ENCODE measurements at places on chromosomes 2 and 18.

GRCh38 chr2:159968279-159968900, 94.0 kb downstream of the PLA2R1 start:
- DNase-seq: peak; percentile 62

DNA sequence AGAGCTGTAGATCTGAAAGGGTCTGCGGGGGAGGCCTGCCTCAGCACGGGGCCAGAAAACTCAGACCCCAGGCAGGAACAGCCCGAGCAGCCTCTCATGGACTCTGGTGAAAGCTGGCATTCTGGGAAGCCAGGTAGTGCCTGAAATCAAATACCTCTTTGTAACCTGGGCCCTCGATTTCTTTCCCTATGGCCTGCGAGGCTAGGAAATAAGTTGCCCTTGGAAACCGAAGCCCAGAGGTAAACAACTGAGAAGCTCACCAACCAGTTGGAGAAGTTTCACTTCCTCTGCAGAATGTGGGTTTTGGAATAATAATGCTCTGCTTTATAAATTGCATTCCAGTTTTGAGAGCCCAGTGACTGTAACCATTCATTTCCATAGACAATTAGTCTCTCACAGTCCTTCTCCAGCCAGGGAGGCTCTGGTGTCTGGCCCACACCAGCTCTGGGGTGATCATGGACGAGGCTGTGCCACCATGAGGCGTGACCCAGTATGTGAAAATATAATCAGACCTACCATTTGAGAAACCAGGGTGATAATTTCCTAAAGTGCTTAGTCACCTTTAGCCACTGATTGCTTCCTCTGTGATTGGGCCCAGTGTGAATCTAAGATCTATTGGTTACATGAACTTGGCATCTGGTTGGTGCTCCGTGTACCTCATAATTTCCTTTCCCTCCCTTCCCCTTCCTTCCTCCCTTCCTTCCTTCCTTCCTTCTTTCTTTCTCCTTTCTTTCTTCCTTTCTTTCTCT, 133.1 kb upstream of the PELI1 start:
- no peak for DNase-seq

DNA sequence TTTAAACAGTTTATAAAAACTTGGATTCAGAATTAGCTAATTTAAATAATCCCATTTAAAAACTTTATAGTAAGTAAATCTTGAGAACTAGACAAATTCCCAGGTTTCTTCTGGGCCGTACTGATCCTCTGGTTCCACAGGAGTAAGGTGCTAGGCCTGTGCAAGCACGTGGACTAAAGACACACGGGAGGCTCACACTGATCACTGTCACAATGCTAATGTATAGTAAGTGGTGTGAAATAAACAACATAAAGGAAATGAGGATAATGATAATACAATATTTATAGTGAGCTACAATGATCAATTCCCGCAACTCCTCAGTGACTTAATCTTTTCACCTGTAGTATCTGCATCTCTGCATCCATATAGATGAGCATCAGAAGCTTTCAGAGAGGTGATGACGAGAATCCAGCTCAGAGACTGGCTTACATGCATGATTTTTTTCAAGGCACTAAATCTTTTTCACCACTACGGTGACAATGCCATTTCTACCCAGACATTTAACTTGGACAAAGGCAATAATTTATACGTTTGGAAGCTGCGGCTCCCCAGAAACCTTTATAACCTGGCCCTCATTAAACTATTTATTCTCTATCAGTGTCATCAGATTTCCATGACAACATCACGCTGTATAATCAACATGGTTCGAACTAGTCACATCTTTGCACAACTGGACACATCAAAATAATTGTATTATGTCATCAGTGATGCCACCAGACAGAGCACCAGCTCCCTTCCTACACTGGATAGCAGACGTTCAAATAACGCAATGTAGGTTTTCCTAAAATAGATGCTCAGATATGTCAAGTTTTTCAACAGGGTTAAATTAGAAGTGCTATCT, 196.2 kb downstream of the ZNF385B start:
- no peak for DNase-seq

DNA sequence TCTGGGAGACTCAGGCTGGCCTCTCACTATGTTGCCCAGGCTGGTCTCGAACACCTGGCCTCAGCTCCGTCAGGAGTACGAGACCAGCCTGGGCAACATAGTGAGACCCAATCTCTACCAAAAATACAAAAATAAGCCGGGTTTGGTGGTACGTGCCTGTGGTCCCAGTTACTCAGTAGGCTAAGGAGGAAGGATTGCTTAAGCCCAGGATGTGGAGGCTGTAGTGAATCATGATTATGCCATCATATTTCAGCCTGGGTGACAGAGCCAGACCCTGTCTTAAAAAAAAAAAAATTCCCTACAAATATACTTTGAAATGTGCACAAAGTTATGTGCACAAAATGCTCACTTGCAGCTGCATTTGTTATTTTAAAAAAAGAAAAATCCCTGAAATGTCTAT, 26.3 kb upstream of the AGAP1 start:
- no peak for DNase-seq

DNA sequence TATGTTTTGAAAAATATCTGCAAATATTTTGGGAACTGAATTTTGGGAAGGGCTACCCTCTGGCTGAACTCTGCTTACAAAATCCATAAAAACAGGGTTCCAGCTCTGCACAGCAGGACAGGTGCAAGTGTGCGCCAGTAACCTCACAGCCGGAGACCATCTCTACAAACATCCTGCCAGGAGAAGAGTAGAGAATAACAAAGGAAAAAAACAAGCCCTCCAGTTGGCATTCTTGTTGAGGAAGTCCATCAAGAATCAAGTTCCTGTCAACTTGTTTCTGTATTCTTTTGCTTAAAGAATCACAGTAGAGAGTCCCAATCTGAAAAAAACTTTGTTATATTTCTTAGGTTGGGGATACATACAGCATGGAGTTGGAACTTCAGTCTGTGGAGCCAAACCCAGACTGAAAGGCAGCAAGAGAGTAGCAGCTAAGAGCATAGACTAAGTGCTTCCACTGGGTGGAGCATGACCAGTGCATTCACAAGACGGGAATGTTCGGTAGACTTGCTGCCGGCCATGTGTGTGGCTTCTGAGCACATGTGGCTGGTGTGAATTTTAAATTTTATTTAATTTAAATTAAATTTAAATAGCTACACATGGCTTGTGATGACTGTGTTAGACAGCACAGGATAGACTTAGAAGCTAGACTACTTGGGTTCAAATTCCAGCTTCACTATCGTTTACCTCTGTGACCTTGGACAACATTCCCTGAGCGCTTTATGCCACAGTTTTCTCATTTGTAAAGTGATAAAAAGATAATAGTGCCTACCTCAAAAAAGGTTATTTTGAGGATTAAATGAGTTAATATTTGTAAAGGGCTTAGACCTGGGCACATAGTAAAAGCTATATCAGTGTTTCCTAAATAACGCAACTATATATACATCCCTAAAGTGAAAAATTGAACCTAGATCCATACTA, 41.9 kb downstream of the SPTBN1 start:
- peak; percentile 69 for DNase-seq

DNA sequence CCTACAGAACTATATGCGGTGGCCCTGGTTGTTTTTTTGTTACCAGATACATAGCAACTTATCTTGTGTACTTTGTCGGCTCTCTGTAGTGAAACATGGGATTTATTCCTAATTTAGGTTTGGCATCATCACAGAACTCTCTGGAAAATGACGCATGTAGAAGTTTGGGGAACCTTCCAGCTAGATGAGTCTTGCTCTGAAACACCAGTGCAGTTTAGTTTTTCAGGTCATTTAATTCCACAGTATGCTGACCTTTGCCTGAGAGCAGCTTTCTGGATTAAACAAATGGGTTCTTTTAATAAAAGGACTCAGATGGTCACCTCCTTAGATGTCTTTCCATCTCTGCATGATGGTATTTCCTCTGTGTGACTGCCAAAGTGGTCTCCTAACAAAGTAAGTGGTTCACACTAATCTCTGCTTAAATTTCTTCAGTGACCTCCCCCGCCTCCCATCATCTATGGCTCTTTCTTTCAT, 39.9 kb downstream of the MYO3B start:
- no peak for DNase-seq

- no peak for DNase-seq
Observed at GRCh38 chr2:26602575-26602974, 38.6 kb downstream of the CIB4 start.

DNA sequence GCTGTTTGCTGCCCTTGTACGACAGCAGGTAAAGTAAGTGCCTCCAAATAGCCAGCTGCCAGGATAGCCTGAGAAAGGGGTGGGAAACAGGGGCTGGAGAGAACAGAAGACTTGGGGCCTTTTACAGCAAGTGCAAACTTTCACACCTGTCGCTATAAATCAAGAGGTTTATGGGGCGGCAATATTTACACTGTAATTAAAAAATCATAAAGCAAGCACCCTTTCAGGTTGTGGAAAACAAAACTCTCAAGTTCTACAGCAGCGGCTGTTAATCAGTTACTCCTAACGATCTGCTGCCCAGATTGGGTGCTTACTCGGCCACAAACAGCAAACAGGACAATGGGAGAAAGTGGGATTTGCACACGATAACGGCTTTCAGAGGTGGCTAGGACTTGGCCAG, 359.5 kb upstream of the ETAA1 start:
- peak; percentile 76 for DNase-seq

Measured in COR-L47 (cell line).